Adipocyte (in vitro differentiated cells): ENCODE measurements at places on chromosomes 6 and 20.

DNA sequence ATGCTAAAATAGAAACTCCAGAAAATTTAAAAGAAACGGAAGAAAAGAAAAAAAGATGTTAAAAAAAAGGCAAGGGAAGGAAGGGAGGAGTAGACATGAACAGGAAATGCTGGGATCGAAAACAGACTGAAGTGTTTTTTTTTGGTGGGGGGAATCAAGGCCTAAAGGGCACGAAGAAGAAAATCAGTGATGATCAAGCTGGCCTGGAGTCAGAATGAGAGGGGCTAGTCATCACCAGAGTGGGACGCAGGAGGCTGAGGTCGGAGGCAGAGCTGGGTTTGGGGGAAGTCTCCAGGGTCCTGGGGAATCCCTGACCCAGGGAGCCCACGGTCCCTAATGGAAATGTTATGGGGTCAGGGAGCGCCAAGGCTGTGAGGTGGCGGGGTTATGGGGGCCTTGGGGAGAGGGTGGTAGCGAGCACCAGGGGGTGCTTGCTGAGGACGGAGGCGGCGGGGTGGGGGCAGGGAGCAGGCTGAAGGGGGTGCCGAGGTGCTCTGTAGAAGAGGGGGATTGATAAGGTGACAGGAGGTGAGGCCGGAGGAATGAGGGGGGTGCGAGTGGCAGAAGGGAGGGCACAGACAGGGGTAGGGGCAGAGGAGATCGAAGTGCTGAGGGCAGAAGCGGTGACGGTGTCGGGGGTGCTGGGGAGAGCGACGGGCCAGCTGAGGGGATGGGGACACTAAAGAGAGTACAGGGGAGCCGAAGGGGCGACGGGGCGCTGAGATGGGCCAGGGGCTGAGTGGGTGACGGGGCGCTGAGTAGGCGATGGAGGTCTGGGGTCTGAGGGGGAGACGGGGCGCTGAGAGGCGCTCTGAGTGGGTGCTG, 684 bp downstream of the ZNFX1 start:
- DNase-seq: peak; percentile 63

DNA sequence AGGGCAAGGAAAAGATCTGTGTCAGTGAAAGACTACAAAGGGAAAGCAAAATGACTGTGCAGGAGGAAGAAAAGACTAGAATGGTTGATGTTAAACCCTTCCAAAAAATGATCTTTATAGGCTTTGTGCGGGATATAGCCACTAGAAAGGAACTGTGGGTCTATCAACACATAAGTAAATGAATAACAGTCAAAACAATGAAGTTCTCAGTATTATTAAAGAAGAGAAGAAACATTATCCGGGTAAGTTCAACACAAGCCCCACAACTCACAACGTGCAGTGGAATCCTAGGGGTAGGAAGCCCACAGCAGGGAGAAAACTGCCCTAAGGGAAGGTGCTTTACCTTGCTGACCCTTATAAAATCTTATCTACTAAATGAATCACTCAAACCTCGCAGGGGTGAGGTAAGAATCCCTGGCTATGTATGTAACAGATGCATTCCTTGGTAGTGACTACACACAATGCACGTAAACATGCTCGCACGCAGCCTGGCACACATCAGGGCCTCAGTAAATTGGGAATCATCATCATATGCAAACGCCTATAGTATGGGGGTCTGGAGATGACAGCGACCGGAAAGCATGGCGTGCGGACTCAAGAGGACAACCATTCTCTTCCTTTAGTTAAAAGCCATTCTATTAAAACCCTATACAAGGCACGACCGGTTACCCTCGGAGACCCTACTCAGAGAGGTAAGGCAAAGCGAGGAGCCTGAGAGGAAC, 11.3 kb downstream of the TFAP2A start:
- DNase-seq: peak; percentile 86

DNA sequence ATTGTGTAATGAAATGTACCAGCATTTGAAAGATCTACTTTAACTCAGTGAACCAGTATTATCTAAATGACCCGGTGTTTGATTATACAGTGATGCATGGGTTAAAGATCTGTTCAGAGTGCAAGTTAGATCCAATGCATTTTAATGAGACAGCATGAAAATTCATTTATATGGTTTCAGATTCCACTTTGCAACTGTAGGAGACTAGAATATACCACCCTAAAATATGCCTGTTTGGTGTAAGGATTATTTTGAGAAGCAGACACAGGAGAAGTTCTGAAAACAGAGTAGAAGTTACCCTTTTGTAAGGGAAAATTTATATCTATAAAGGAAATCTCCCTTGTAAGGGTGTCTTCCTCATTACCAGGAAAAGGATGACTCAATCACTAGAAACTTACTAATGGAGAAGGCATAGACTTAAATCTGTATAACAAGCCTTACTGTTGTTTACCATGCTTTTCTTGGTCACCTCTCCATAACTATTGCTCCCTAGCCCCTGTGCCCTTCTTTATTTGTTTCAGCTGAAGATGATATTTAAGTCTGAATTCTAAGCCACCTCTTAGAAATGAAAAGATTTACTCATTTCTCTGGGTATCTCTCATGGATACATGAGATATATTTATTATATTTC, 105.4 kb downstream of the NCOA3 start:
- DNase-seq: peak; percentile 40

DNA sequence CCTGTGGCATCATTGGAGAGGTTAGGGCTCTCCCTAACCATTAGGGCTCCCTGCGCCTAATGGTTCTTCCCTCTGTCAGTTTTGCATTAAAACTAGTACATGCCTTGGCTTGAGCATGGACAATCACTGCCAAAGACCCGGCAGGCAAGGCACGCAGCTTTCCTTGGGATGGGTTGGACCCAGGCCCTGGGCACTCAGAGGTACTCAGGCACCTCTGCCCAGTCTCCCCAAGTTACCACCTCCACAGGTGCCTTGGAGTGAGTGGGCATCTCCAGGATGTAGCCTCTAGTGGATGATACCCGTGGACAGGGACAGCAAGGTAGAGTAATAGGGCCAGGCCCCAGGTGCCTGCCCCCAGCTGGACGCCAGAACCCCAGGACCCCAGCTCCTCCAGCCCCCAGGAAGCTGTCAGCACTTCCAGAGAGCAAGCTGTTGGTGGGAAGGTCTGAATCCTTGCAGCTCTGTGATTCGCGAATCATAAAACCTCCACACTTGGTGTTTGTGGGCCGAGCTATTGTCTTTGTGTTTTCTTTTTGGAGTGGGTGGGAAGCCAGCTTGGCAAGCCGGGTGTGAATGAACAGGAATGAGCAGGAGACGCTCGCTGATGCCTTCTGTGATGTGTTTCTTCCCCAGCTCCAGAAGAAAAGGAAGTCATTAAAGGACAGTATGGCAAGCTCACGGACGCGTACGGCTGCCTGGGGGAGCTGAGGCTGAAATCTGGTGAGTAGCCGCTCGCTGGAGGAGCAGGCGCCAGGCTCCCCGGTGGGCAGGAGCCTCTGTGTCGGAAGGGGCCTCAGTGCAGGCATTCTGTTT, 35.1 kb downstream of the SYNJ2 start:
- DNase-seq: no peak

GRCh38 chr6:111748231-111748647, 125.0 kb downstream of the FYN start:
- DNase-seq: no peak

- no peak for DNase-seq
Observed at GRCh38 chr20:32632461-32633354, 41.0 kb downstream of the C20orf203 start.

GRCh38 chr20:38935285-38935684, 9.1 kb downstream of the FAM83D start:
- peak; percentile 7 for DNase-seq
